SW480 (cell line): ENCODE measurements at places on chromosomes 13 and 19.

DNA sequence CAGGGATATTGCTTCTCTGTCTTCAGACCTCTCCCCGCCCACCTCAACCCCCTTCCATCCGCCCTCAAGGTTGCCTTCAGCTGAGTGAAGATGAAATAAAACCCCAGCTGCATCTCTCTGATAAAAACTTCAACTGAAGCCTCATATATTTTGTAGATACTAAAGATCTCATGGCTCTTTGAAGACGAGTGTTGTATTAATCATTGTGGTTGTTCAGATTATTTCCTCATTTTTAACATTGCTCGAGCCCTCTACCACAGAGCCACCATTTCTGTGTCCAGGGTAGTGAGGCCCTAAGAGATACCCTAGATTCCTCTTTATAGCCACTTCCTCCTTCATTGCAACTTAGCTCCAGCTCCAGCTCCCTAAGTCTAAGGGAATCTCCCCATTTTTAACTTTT lies 312.8 kb upstream of the ZNF507 start:
- DNase-seq: no peak

DNA sequence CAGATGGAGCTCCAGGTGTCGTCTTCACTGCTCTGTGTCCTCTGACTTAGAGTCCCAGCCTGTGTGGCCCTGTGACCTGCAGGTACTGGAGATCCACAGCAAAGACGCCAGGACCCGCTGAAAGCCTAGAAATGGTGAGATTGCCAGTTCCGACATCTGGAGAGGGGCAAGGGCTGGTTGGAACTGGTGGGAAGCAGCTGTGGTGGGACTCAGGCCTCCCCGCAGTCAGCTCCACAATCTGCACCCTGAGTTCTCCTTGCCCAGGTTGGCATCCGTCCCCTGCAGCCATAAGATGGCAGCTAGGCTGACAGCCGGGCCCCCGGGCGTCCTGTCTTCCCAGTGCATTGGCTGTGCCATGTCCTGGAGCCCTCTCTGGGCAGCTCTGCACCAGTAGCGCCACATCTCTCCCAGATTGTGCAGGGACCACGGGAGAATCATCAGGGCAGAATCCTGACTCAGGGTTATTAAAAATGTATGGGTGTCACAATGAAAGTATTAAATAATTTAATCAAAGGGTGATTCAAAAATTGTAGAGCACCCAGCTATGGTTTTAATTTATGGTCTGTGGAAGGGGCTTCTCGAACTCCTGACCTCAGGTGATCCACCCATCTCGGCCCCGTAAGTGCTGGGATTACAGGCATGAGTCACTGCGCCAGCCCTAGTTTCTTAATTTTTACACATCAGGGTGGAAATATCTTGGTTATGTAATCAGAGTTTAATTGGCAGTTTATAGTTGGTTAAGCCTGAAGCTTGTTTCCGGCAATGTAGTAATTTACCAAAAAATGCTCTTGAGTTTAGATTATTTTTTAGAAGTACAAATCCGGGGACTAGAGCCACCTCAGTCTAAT lies 32.2 kb upstream of the ZNF681 start:
- no peak for DNase-seq

- DNase-seq: no peak
Measured at GRCh38 chr13:52414963-52415362, 9.0 kb upstream of the THSD1 start.

GRCh38 chr13:36891752-36892151 lies 28.3 kb downstream of the SMAD9 start:
- no peak for DNase-seq

GRCh38 chr19:29265436-29265835 lies 52.5 kb upstream of the UQCRFS1 start:
- DNase-seq: no peak

GRCh38 chr19:8666814-8667405 lies 31.7 kb downstream of the ACTL9 start:
- DNase-seq: no peak

GRCh38 chr13:30862707-30863106 lies 43.4 kb upstream of the MEDAG start:
- DNase-seq: no peak

- DNase-seq: no peak
Measured at GRCh38 chr19:38386300-38386970, 1.4 kb downstream of the GGN start.

DNA sequence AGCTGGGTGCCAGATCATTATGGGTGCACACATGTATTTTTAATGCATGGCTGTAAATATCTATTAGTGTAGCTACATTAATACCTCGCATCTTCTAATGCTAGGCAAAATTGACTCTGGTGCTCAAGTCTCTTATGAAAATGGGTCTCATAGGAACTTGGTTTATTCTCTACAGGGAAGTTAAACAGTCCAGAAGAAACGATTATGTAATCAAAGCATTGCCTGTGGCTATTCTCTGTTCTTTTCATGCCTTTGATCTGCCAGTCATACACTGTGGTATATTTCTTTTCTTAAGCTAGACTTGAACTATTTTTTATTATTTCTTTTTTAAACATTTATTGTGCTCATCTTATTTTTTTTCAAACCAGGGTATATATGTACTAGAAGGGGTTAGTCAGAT lies 1015.0 kb downstream of the SLITRK1 start:
- DNase-seq: no peak

GRCh38 chr19:33662391-33663092 lies 40.8 kb downstream of the CHST8 start:
- no peak for DNase-seq

DNA sequence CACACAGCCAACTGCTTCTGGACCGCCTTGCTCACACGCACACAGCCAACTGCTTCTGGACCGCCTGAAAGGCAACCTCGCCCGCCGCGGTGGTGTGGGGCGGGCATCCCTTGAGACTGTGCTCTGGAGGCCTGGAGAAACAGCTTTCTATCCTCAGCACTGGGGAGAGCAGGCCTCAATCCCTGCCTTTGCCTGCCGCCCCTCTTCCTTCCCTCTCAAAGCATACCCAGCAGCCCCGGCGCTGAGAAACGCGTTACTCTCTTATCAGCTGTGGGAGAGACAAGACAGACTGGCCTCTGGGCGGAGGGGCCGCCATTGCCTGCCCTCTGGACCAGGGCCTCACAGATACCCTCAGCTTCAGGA lies 2.9 kb downstream of the LIPE start:
- DNase-seq: no peak

DNA sequence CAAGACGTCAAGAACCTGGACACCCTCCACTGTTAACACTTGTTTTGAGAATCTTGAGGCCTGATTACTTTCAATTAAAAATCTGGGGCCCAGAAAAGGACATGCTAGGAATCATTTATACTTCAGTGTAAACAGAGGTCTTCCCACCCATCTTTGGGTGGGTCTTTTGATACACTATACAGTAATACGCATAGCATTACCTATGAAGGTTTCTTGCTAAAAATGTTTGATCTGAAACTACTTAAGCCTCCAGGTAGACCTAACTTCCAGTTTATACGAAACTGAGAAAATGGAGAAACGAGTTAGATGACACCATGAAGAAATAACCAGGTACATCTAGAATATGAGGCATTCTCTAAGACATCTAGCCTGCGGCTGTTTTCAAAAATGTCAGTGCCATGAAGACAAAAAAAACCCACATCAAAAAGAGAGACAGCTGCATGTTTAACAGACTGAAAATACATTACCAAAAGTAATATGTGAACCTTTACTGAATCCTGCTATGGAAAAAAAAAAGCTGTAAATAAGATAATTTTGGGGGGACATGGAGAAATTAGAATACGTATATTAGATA lies 36.6 kb downstream of the TGDS start:
- DNase-seq: no peak

GRCh38 chr13:86562866-86563265 lies 763.6 kb upstream of the SLITRK6 start:
- no peak for DNase-seq

DNA sequence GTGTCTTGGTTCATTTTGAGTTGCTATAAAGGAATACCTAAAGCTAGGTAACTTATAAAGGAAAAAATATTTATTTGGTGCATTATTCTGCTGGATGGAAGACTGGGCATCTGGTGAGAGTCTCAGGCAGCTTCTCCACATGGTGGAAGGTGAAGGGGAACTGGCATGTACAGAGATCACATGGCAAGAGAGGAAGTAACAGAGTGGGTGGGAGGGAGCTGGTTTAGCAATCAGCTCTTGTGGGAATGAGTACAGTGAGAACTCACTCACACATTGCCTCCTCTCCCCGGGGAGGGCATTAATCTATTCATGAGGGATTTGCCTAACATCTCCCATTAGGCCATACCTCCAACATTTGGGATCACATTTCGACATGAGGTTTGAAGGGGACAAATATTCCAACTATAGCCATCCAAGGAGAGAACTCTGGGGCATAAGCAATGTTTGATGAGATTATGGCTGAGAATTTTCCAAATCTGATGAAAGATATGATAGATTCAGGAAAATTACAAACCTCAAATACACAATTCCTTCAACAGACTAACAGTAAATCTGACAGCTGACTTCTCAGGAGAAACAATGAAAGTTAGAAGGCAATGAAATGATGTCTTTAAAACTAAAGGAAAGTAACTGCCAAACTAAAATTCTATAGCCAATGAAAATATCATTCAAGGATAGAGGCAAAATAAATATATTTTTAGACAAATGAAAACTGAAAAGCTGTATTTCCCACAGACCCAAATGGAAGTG lies 52.5 kb downstream of the MTUS2 start:
- DNase-seq: no peak

DNA sequence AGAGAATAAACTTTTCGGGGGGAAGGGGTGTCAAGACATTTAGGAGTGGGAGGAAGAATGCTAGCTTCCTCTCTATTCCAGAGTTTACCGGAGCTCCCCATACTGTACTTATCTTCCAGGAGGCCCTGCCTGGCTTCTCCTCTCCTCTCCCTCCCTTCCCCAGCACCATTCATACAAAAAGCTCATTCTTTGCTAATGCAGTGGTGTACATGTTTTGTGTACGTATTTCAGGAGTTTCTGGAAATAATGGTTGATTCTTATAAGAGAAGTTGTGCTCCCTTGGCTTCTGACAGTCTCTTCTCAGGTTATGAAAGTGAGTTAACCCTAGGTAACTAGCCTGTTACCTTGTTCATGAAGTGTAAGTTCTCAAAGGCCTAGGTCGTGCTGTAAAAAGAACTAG lies 7.1 kb downstream of the SAMD4B start:
- DNase-seq: no peak

DNA sequence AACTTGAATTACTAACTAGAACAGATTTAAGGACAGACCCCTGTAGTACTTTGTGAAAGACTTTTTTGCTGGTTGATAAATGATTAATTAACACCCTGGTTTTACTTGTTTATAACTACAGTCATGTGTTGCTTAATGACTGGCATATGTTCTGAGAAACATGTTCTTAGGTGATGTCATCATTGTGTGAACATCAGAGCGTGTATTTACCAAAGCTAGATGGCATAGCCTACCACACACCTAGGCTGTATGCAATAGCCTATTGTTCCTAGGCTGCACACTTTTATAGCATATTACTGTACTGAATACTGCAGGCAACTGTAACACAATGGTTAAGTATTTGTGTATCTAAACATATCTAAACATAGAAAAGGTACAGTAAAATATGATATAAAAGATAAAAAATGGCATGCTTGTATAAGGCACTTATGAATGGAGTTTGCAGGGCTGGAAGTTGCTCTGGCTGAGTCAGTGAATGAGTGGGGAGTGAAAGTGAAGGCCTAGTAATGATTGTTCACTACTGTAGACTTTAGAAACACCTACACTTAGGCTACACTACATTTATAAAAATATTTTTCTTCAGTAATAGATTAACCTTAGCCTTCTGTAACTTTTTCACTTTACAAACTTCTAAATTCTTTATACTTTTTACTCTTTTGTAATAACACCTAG lies 260.3 kb downstream of the KCNRG start:
- DNase-seq: no peak

DNA sequence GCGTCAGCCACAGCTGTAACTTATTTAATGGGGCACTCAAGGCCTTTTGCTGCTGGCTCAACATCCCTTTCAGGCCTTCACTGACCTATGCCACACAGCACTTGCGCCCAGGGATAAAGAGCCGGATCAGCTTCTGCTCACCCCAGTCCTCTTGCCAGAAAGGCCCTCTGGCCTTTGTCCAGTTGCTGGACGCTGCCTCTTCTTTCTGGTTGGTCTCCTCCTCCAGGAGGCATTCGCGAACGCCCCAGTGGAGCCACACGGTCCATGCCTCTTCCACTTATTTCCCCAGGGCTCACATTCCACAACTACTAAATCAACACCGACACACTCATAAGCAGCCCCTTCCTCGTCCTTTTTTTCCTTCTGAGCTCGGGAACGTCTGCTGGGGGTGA lies 3.7 kb upstream of the ZNF329 start:
- DNase-seq: no peak

DNA sequence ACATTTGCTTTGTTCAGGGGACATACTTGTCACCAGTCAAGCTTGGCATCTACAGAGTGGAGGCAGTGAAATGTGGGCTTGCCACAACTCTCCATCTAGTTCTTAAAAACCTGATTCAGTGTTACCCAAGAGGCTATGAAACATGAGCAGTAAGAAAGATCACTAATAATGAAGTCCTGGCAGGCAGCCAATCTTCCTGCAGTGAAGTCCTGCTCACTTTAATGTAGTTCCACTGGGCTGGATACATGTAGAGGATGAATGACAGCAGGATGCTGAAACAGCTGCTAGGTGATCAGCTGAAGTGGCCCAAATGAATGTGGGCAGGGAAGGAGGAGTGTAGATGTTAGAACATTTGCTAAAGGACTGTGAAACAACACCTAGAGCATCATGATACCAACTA lies 1213.1 kb downstream of the OLFM4 start:
- no peak for DNase-seq

GRCh38 chr19:29495901-29496441 lies 29.8 kb upstream of the VSTM2B start:
- DNase-seq: no peak

- no peak for DNase-seq
Measured at GRCh38 chr13:71499944-71500514, 367.0 kb downstream of the DACH1 start.

- DNase-seq: no peak
Measured at GRCh38 chr19:51607077-51607476, 23.1 kb downstream of the SIGLEC5 start.

DNA sequence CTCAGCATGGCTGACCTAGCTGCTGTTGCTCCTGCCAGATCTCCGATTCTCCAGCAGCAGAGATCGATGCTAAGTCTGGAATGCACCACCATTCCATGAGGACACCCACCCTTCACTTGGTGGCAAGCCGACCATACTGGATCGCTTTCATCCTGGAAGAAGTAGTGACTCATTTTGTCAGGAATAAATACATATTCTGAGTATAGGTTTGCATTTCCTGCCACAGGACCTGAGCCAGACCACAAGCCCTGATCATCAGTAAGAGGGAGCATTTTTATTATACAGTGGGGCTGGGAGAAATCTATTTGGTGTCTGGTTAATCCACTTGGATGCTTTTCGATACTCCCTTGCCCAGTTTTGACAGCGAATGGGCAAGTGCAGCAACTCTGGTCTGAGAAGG lies 10.9 kb upstream of the KCTD15 start:
- DNase-seq: peak; percentile 66

GRCh38 chr13:113923376-113924063 lies 50.4 kb downstream of the C13orf46 start:
- DNase-seq: no peak

GRCh38 chr13:33008946-33009722 lies 7.1 kb upstream of the KL start:
- no peak for DNase-seq

- no peak for DNase-seq
Measured at GRCh38 chr19:6326815-6327214, 6.6 kb downstream of the ACER1 start.
